ENCODE measurements at places on chromosomes 12 and 14.

GRCh38 chr12:130132831-130133511 lies 29.3 kb upstream of the FZD10 start:
- DNase-seq, result no peak

- DNase-seq, result peak; percentile 16
These were observed 49.8 kb upstream of the USP15 start for GRCh38 chr12:62210422-62210821.

GRCh38 chr14:77248666-77249065 lies 22.3 kb downstream of the NGB start:
- DNase-seq, result no peak

- DNase-seq, result no peak
These were observed 474 bp downstream of the FITM1 start for GRCh38 chr14:24130717-24131548.

DNA sequence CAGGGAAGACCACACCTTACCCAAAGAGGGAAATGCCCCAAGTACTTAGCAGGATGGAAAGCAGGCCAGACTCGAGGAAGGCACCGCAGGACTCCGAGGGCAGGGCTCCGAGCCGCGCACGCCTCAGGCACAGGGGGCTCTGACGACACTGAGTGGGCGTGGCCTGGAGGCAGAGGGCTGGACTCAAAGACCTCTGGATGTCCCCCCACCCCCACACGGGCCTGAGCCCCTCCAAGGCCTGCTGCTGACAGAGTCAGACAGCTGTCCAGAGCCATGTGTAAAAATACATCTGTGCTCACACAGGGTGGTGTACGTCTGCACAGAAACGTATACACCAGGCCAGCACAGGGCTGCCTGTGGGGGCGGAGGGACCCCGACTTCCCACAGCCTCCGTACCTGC lies 1.4 kb downstream of the AKT1 start:
- no peak for DNase-seq

DNA sequence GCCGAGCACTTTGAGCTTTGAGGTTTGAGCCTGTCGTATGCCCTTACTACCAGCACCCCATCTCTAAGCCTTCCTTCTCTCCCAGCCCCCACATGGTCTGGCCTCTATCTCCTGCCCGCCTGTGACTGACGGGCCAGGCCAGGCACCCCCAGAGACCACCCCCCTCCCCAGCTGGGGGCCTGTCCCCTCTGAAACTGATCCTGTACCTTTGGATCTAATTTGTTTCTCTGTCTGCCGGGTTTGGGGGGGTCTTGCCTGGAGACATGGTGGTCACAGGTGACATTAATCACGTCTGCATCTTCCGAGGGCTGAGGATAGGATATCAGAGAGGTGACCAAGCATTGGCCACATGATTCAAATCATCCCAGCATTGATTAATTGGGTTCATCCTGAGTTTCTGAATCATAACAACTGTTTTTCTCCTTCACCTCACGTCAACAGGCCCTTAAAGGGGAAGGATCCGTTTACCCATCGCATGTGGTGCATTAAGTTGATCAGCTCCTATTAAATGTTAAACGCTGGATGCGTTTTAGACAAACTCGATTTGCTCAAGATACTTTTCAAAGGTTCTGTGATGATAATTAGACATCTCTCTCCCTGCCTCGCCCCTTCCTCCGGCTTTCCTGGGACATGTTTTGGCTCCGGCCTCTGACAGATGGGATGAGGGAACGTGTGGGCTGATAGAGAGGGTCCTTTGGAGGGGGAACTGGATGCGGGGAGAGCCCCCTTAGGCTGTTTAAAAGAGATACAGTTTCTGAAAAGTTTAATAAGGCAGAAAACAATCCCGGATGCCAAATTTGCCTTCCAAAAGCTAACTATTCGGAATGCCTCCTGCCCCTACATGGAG lies 63.3 kb upstream of the TBX3 start:
- DNase-seq, result no peak

GRCh38 chr12:122894193-122895121 lies 1.5 kb downstream of the VPS37B start:
- no peak for DNase-seq

GRCh38 chr14:50619569-50620141 lies 48.5 kb downstream of the SAV1 start:
- DNase-seq, result no peak

GRCh38 chr12:97275256-97275655 lies 187.3 kb upstream of the RMST start:
- no peak for DNase-seq

GRCh38 chr14:94446126-94446525 lies 6.5 kb downstream of the SERPINA11 start:
- DNase-seq, result no peak

GRCh38 chr12:120183211-120183631 lies 11.3 kb downstream of the GCN1 start:
- DNase-seq, result no peak

GRCh38 chr14:61153914-61154545 lies 127.1 kb downstream of the TMEM30B start:
- no peak for DNase-seq

GRCh38 chr14:44657696-44658388 lies 150.8 kb upstream of the FSCB start:
- DNase-seq, result no peak

- DNase-seq, result no peak
These were observed 4.5 kb downstream of the CNOT2 start for GRCh38 chr12:70247653-70248199.

DNA sequence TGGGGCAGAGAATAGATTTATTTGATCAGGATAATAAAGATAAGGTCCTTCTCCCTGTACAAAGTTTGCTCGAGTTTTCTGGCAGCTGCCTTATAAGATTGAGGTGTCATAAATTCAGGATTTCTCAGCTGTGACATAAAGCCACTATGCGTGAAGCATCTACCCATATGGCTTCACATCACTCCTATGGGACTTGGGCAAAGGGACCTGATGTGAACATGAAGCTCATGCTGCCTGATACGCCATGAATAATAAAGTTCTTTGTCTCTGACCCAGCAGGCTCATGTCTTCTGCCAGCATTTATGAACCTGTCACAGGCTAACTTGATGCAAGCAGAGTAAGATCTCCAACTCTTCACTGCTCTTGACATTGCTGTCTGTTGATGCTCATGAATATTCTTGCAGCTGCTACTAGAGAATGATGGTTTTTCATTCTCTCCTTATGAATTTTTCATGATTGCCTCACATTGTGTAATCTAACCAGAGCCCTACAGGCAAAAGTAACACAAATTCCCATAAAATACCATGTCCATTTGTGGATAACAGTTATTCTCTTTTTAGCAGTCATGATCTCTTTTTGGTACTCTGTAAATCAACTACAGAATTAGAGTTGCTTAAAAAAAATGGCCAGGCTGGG lies 49.0 kb upstream of the CPNE8 start:
- no peak for DNase-seq

DNA sequence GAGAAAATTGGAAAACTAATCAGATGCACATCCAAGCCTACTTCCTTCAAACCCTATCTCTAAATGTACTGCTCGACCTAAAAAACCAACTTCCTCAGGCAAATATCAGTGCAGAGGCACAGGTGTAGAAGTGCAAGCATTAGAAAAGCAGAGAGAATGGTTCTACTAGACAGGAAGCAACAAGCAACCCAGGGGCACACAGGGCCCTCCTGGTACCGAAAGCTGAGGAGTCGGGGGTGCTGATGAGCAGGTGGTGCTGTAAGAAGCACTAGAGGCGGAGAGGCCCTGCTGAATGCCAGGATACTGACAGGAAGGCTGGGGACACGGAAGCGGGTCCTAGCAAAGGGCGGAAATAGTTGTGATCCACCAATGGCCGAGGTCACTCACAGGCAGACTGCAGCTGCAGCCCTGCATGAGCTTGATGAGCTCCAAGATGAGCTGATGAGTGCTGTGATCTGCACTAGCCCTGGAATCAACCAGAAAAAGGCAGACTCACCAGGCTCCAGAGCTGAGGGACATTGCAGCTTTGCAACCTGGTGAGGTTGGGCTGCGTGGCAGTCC lies 85.9 kb downstream of the TTC7B start:
- no peak for DNase-seq

DNA sequence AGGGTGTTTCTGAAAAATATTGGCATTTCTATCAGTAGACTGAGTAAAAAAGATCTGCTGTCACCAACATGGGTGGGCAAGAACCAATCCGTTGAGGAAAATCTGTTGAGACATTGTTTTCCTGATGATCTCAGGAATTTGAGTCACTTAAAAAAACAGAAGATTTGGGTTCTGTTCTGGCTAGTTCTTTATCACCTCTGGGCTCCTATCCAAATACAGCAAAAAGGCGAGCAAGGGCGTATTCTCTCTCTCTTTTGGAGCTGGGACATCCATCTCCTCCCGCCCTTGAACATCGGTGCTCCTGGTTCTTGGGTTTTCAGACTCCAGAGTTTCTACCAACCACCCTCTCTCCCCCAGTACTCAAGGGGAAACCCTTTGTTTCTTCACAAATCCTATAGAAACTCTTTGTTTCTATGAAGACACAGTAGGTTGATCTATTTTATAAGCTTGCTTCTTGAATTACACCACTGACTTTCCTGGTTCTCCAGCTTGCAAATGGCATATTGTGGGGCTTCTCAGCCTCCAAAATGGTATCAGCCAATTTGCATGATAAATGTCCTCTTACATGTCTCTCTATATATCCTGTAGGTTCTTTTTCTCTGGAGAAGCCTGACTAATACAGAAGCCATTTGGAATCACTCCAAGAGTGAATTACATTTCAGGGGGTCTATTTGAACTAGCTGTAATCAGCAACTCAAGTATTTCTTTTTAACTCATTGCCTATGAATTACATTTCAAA lies 263.9 kb upstream of the TMTC1 start:
- DNase-seq, result no peak

DNA sequence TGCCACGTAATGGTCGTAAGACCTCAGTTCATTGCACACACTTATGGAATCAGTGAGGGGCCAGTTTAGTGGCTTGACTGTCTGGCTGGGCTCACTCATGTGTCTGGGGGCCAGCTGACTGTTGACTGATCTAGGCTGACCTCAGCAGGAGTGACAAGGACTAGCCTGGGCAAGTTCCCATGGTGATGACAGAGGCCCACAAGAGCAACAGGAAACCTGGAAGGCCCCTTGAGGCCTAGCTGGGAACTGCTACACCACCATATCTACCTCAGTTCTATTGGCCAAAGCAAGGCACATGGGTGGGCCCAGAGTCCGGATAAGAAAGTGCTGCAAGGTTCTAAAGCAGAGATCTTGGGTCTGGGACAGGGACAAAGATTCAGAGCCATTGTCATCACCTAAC lies 21.3 kb upstream of the RFLNA start:
- DNase-seq, result no peak

DNA sequence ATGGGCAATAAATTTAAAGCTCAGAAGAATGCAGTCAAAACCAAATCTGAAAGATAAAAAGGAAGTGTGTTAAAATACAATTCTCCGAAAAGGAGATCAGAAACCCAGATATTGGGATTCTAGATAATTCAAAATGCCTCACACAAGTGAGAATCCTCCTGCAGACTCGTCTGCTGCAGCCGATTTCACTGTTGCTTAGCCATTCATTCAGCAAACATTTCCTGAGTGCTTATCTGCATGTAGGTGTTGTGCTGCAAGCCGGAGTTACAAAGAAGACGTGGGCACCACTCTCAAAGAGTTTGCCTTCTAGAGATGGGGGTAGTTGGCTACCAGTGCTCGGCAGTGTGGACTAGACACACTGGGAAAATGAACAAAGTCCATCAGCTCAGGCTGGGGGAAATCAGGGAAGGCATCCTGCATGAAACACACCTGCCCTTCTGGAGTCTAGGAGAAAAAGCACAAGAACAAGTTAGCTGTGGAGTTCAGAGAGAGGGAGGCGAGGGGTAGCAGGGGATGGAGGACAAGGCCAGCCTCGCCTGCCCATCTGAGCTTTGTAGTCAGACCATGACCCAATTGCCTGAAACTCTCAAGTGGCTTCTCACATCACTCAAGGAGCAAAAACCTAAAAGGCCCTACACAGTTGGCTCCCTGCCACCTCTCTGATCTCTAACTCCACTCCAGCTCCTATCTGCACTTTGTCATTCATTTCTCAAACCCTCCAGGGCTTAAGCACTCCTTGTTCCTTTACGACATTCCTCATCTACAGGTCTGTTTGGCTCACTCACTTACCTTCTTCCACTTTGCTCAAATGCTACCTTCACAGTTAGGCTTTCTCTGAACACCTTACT lies 310.0 kb upstream of the DDHD1 start:
- DNase-seq, result no peak

DNA sequence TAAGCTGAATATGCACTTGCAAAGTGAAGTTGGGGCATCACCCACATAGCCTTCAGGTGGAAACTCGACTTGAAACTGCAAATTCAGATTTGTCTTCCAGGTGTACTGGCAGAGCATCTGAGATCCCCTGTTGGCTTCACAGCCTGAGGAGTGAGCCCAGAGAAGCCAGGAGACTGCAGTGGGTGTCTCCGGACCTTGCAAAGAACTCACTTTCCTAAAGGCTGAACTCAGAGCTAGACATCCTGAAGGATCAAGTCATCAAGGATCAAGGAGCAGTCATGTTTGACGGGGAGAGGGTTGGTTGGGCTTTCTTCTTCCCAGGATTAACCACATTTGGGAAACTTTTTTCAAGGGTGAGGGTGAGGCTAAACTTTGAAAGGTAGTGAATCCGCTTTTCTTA lies 9.1 kb upstream of the HOXC13 start:
- DNase-seq, result no peak

DNA sequence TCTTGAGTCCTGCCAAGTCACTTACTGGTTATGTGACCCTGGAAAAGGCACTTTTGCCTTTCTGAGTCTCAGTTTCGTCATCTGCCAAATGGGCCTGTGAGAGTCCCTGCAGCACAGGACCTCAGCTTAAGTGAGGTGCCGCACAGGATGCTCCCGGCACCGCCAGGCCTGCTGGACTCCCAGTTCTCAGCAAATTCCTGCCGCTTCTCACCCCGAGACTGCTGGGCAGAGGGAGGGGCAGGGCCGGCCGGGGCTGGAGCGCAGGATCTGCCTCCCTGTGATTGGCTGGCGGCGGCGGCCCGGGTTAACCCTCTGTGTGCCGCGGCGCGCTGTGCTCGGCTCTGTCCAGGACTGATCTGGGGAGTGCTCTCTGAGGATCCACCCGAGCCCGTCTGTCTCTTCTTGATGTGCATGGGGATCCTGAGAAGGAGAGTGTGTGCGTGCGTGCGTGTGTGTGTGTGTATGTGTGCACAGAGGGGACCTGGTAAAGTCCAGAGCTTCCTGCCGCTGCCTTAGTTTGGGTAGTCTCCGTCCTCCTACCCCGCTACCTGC lies 8.6 kb downstream of the SETD1B start:
- DNase-seq, result no peak

- DNase-seq, result no peak
These were observed 201.2 kb downstream of the NELL2 start for GRCh38 chr12:44674875-44675274.

DNA sequence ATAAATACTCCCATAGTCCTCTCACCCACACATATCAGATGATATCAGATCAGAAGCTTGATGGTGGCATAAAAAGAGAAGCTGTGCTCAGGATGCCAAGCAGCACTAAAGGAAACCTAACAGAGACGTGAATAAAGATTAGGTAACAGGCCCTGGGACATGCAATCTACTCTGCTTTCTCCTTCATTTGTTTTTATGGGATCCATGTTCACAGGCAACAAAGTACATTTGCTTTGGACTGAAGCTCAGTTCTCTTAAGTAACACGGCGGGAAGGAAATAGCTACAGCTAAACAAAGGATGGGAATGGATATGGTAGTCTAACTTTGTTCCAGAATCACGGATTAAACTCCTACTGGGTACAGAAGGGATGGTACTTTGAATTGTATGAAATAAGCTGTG lies 119.5 kb downstream of the TTC7B start:
- no peak for DNase-seq

- DNase-seq, result no peak
These were observed 34.4 kb downstream of the TTC7B start for GRCh38 chr14:90781876-90782275.

GRCh38 chr14:102590667-102591099 lies 1.8 kb upstream of the RCOR1 start:
- no peak for DNase-seq

- no peak for DNase-seq
These were observed 3.3 kb upstream of the KRT18 start for GRCh38 chr12:52945389-52946232.
